HCT116 (cell line): ENCODE measurements at places on chromosomes 7 and 10.

GRCh38 chr10:18523858-18524257 lies 127.5 kb downstream of the NSUN6 start:
- H3K36me3 ChIP-seq = no peaks in the 10 kb centered on the region
- H3K4me3 ChIP-seq = no peak overlapping the region
- H3K27me3 ChIP-seq = no peaks in the 10 kb centered on the region
- H3K27ac ChIP-seq = no peak overlapping the region

- no peak overlapping the region for H3K4me3 ChIP-seq
- no peak for DNase-seq
- no peaks in the 10 kb centered on the region for H3K27me3 ChIP-seq
- no peaks in the 10 kb centered on the region for H3K36me3 ChIP-seq
Observed at GRCh38 chr7:18834577-18834976, 282.9 kb downstream of the TWIST1 start.

DNA sequence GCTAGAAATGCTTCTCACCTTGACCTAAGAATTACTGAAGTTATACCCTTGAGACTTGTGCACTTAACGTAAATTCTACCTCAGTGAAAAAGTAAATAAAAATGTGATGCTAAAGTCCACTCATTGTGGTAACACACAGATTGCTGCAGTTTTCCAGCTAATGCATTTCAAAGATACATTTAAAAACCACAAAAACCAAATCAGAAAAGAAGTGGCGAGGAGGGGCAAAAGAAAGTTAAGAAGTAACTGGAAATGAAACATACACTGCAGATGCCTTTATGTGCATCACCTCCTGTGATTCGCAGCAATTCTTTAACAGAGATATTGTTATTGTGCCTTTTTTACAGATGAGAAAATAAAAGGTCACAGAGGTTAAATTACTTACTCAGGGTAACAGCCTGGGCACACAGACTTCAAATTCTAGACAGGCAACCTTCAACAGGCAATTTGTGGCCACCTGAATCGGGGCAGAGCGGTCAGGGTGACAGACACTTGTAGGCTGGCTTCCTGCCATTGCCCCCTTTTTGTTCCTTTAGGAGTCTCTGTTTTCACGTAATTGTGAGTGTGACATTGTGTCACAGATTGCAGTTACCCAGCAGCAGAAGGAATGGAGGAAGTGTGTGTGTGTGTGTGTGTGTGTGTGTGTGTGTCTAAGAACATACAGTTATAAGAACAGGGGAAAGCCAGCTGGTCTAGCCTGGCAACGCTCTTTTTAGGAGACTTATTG lies 1.9 kb downstream of the WIPF3 start:
- no peaks in the 10 kb centered on the region for H3K36me3 ChIP-seq
- peak overlapping the region; percentile 65 for H3K4me3 ChIP-seq
- no peak for DNase-seq
- no peak overlapping the region for H3K27ac ChIP-seq
- H3K4me1 ChIP-seq = peaks cover 10% of the 10 kb centered on the region; the same call in 1 of the 2 replicates

- no peaks in the 10 kb centered on the region for H3K27me3 ChIP-seq
- H3K4me3 ChIP-seq = no peak overlapping the region
- H3K27ac ChIP-seq = no peak overlapping the region
- H3K4me1 ChIP-seq = no peaks in the 10 kb centered on the region
Observed at GRCh38 chr10:34102893-34103506, 712.1 kb downstream of the PARD3 start.

GRCh38 chr7:29099896-29100847 lies 46.2 kb downstream of the CPVL start:
- H3K36me3 ChIP-seq = no peaks in the 10 kb centered on the region
- no peaks in the 10 kb centered on the region for H3K27me3 ChIP-seq
- no peaks in the 10 kb centered on the region for H3K4me1 ChIP-seq
- H3K27ac ChIP-seq = no peak overlapping the region

- peaks cover 8% of the 10 kb centered on the region; the same call in 1 of the 2 replicates for H3K4me1 ChIP-seq
- peaks cover 6% of the 10 kb centered on the region; the same call in 1 of the 2 replicates for H3K36me3 ChIP-seq
- H3K27ac ChIP-seq = no peak overlapping the region
Observed at GRCh38 chr10:79137826-79138225, 69.1 kb downstream of the ZMIZ1 start.

DNA sequence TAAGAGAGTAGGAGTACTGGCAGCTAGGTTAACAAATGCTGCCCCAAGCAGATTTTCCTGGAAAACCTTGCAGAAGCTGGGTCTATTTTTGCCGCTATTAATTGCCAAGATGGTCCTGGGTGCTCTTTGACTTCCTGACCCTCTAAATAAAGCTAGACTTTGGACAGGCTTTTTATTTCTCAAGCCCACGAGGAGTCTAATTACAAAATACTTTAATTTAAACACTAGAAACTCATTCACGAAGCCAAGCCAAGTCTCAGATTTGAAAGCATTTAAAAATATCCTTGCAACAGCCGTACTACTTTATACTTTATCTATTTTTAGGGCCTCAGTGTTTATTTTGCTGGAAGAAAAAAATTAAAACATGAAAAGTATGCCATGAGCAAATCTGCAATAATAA lies 45.1 kb downstream of the TMEM26 start:
- H3K27me3 ChIP-seq = no peaks in the 10 kb centered on the region
- H3K36me3 ChIP-seq = no peaks in the 10 kb centered on the region
- no peak overlapping the region for H3K4me3 ChIP-seq
- DNase-seq = no peak
- H3K27ac ChIP-seq = no peak overlapping the region

DNA sequence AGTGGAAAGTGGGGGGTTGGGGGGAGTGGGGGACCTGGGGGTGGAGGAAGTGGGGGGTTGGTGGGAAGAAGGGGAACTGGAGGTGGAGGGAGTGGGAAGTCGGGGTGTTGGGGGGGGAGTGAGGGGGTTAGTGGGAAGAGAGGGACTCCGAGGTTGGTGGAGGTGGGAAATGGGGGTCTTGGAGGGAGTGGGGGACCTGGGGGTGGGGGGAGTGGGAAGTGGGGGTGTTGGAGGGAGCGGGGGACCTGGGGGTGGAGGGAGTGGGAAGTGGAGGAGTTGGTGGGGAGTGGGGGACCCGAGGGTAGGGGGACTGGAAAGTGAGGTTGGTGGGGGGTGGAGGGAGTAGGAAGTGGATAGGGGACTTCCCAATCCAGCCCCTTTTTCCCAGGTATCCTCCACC lies 906 bp upstream of the MMD2 start:
- H3K27ac ChIP-seq = no peak overlapping the region
- no peaks in the 10 kb centered on the region for H3K4me1 ChIP-seq
- H3K36me3 ChIP-seq = no peaks in the 10 kb centered on the region
- no peak overlapping the region for H3K4me3 ChIP-seq
- no peak for DNase-seq

GRCh38 chr7:75866489-75867389 lies 12.1 kb upstream of the RHBDD2 start:
- DNase-seq = peak; percentile 48
- no peaks in the 10 kb centered on the region for H3K4me1 ChIP-seq
- no peak overlapping the region for H3K4me3 ChIP-seq
- no peaks in the 10 kb centered on the region for H3K27me3 ChIP-seq

- H3K27ac ChIP-seq = no peak overlapping the region
- no peaks in the 10 kb centered on the region for H3K4me1 ChIP-seq
- H3K27me3 ChIP-seq = no peaks in the 10 kb centered on the region
Observed at GRCh38 chr7:620056-620455, 100.4 kb upstream of the PDGFA start.

DNA sequence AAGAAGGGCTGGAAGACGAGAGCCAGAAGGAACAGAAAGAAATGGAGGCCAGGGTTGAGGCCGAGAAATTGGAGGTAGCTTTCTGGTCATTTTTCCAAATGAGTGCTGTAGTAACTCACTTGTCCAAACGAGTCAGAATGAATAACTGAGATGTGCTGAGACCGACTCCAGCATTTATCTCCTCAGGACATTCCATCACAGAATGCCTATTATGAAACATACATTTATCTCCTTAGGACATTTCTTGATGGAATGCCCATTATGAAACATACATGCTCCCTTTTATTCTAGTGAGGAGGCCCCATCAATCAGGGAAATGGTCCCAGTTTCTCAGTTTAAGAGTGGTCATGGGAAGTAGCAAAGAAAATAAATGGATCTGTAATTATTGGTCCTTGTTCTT lies 16.5 kb downstream of the AVL9 start:
- no peak overlapping the region for H3K4me3 ChIP-seq
- DNase-seq = no peak
- H3K27ac ChIP-seq = no peak overlapping the region

DNA sequence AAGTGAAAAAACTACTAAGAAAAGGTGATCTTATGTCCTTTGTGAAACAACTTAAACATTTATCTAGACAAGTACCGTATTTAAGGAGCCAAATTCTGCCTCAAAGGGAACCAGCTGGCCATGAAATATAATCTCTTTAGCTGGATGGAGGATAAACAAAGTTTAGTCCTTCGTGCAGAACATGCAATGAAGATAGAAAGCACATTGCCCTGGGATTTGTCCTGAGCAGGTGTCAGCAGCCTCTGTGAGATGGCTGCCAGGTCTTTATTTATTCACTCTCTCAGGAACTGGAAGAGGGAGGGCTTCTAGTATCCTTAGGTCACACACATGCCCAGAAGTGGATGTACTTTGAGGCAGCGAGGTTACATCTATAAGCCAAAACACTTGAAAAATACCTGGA lies 57.4 kb upstream of the CASD1 start:
- H3K4me1 ChIP-seq = no peaks in the 10 kb centered on the region
- H3K4me3 ChIP-seq = no peak overlapping the region
- H3K36me3 ChIP-seq = no peaks in the 10 kb centered on the region
- H3K27me3 ChIP-seq = no peaks in the 10 kb centered on the region

GRCh38 chr10:3048119-3049019 lies 19.0 kb upstream of the PFKP start:
- no peaks in the 10 kb centered on the region for H3K36me3 ChIP-seq
- DNase-seq = no peak
- H3K4me3 ChIP-seq = no peak overlapping the region
- H3K27me3 ChIP-seq = no peaks in the 10 kb centered on the region
- H3K27ac ChIP-seq = no peak overlapping the region

DNA sequence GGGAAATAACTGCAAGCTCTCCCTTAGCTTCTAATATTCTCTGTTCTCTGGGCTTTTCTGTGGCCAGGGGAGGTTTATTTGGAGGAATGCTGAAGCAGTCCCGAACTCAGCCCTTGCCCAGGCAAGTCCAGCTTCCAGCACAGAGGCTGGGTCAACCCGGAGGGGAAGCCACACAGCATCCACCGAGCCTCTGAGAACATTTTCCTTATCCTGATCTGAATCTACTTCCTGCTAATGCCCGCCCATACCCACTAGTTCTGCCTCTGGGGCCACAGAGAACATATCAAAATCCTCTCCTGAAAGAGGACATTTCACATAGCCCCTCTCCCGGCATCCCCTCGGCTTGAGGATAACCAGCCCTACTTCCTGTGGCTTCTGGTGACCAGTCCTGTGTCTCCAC lies 31.1 kb downstream of the SH3PXD2A start:
- peaks cover 16% of the 10 kb centered on the region for H3K4me1 ChIP-seq
- H3K27me3 ChIP-seq = peaks cover 9% of the 10 kb centered on the region; the same call in 1 of the 2 replicates
- no peak overlapping the region for H3K27ac ChIP-seq
- DNase-seq = no peak
- H3K36me3 ChIP-seq = no peaks in the 10 kb centered on the region
- H3K4me3 ChIP-seq = no peak overlapping the region

DNA sequence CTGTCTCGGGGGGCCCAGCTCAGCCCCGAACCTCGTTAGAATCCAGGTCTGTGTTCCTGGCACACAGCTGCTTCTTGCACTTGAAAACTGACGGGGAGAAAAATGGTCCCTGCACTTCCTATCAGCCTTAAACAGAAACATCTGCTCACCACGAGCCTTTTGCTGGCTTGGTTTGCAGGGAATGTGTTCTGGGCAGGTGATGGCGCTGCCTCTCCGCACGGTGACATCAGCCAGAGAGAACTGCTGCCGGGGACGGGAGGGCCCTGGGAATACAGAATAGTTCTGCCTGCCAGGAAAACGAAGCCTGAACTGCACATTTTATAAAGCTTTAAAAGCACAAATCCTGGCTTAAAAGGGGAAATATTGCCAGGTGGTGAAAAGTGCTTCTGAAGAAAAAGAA lies 622.5 kb downstream of the TYW1 start:
- H3K27me3 ChIP-seq = no peaks in the 10 kb centered on the region
- no peak for DNase-seq
- no peak overlapping the region for H3K4me3 ChIP-seq
- no peak overlapping the region for H3K27ac ChIP-seq

DNA sequence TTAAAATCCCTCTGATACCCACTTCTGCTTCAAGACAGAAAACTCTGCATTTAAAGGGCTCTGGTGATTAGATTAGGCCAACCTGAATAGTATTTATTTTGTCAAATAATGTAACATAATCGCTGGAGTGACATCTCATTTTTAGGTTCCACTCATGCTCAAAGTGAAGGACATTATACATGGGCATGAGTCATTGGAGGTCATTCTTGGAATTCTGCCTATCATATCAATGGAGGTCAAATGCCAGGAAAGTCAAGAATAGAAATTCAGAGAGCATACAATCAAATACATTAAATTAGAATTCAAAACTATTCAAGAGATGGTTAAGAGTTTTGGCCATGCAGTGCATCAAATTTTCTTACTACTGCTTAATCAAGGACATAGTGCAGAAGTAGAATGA lies 50.8 kb upstream of the PRSS1 start:
- no peak overlapping the region for H3K4me3 ChIP-seq
- no peak for DNase-seq
- no peaks in the 10 kb centered on the region for H3K4me1 ChIP-seq
- H3K27me3 ChIP-seq = 0 out of 2 replicates have a peak, but pooled peaks cover 4% of the 10 kb centered on the region

GRCh38 chr10:128567551-128567950 lies 441.3 kb upstream of the MKI67 start:
- H3K4me1 ChIP-seq = no peaks in the 10 kb centered on the region
- H3K27me3 ChIP-seq = peaks cover 91% of the 10 kb centered on the region
- no peaks in the 10 kb centered on the region for H3K36me3 ChIP-seq
- H3K27ac ChIP-seq = no peak overlapping the region
- no peak for DNase-seq

- H3K4me1 ChIP-seq = no peaks in the 10 kb centered on the region
- no peak for DNase-seq
- H3K36me3 ChIP-seq = no peaks in the 10 kb centered on the region
- H3K4me3 ChIP-seq = no peak overlapping the region
- H3K27me3 ChIP-seq = no peaks in the 10 kb centered on the region
Observed at GRCh38 chr10:26653004-26653403, 44.5 kb upstream of the PDSS1 start.

DNA sequence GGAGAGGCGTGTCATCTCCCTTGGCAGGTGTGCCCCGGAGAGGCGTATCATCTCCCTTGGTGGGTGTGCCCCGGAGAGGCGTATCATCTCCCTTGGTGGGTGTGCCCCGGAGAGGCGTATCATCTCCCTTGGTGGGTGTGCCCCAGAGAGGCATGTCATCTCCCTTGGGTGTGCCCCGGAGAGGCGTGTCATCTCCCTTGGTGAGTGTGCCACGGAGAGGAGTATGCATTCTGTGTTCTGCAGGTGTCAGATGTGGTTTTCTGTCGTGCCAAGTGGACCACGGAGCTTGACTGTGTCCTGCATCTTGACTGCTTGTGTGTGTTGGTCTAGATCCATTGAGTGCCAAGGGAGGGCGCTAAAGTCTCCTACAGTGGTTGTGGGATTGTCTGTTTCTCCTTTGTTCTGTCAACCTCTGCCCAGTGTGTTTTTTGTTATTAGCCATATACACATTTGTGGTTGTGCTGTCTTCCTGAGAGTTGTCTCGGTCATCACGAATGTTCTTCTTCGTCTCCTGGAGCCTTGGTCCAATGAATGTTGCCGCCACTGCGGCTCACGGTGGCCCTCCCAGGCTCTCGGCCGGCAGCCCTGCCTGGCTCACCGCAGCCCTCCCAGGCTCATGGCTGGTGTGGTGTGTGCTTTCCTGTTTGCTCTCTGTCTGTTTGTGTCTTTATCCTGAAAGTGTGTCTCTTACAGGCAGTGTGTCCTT lies 96.8 kb downstream of the INPP5A start:
- no peaks in the 10 kb centered on the region for H3K27me3 ChIP-seq
- no peak overlapping the region for H3K4me3 ChIP-seq
- no peak overlapping the region for H3K27ac ChIP-seq
- DNase-seq = no peak
